Camera-type eye (tissue), 1 donor: ENCODE measurements at places on chromosomes 16 and 17. TPM values are rescaled to one million over a fixed set of nuclear protein-coding genes. Genes with fewer than 3 reads are reported as not detected.

Gene ZDHHC1
- total RNA-seq, result 11.1 TPM

Gene DPEP2
- 1.3 TPM for total RNA-seq

Gene PPP1R1B
- total RNA-seq, result 10.2 TPM

Gene SSTR5
- 2.4 TPM for total RNA-seq

Gene SLC22A31
- not detected for total RNA-seq

Gene APOBR
- total RNA-seq, result 0.60 TPM

Gene TP53TG3D
- not detected for total RNA-seq

Gene CLEC10A
- total RNA-seq, result 3.3 TPM

Gene GAST
- not detected for total RNA-seq

Gene ASGR2
- total RNA-seq, result 0.33 TPM

Gene SMG6
- 77.0 TPM for total RNA-seq

Gene SLC13A2
- total RNA-seq, result 1.3 TPM

Gene LPO
- 0.44 TPM for total RNA-seq

Gene FOXL1
- 2.5 TPM for total RNA-seq

Gene TP53TG3B
- not detected for total RNA-seq

Gene ZP2
- 0.33 TPM for total RNA-seq

Gene CISD3
- total RNA-seq, result 1.9 TPM

Gene ODAD4
- total RNA-seq, result 2.9 TPM

Gene CORO1A
- 13.0 TPM for total RNA-seq

Gene FOXO3B
- 21.5 TPM for total RNA-seq

Gene SLC5A11
- total RNA-seq, result not detected

Gene TBC1D3
- not detected for total RNA-seq

Gene OR4D1
- not detected for total RNA-seq

Gene ABCC3
- 2.6 TPM for total RNA-seq

Gene OR3A3
- not detected for total RNA-seq

Gene HBQ1
- total RNA-seq, result 4.1 TPM

Gene TMEM92
- total RNA-seq, result 0.16 TPM

Gene IL32
- total RNA-seq, result 33.9 TPM

Gene CDH11
- 424 TPM for total RNA-seq

Gene MYLK3
- total RNA-seq, result 4.6 TPM

Gene ALDH3A1
- 7.1 TPM for total RNA-seq
